ENCODE measurements at places on chromosomes 2 and 18. TPM values are rescaled to one million over a fixed set of nuclear protein-coding genes. Genes with fewer than 3 reads are reported as not detected.
A peak's percentile ranks its signal among the peaks of the same experiment; 100 is the strongest.

- no peak overlapping the region for H3K27ac ChIP-seq
- H3K27me3 ChIP-seq: peaks cover 3% of the 10 kb centered on the region
- H3K4me3 ChIP-seq: no peak overlapping the region
- H3K36me3 ChIP-seq: no peaks in the 10 kb centered on the region
- peak; percentile 62 for DNase-seq
Observed at GRCh38 chr2:158034198-158034866, 67.3 kb upstream of the UPP2 start.

DNA sequence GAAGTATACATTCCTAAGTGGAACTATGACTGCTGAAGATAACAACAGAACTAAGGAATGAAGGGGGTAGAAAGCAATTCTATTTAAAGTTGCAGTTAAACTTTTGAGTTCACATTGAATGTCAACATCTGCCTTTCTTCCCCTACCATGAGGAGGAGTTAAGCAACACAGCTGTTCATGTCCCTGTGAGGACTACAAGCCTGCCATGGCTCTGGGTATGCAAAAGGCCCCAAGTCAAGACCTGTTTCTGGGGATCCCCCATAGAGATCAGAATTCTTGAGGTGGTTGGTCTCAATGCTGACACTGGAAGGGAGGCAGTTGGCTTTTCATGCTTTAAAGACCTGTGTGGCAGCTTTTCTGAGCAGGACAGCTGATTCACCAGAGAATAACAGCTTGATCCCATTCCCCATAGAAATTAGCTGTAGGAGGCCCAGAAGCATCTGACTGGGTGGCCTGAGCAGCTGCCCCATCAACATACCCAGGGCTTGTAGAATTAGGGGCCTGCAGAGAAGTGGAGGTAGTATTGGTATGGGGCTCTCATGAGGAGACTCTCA lies 131.0 kb downstream of the SETBP1 start:
- peaks cover 3% of the 10 kb centered on the region for H3K27me3 ChIP-seq
- DNase-seq: no peak
- H3K4me3 ChIP-seq: no peak overlapping the region
- peaks cover 51% of the 10 kb centered on the region for H3K36me3 ChIP-seq

- peaks cover 2% of the 10 kb centered on the region for H3K27me3 ChIP-seq
- DNase-seq: no peak
- H3K4me1 ChIP-seq: peaks cover 4% of the 10 kb centered on the region
- no peak overlapping the region for H3K27ac ChIP-seq
- no peaks in the 10 kb centered on the region for H3K36me3 ChIP-seq
Observed at GRCh38 chr2:182717416-182717815, 1.4 kb downstream of the DNAJC10 start.

The LRATD1 gene
- 37.6 TPM for total RNA-seq

The SKOR2 gene
- total RNA-seq: 0.38 TPM

DNA sequence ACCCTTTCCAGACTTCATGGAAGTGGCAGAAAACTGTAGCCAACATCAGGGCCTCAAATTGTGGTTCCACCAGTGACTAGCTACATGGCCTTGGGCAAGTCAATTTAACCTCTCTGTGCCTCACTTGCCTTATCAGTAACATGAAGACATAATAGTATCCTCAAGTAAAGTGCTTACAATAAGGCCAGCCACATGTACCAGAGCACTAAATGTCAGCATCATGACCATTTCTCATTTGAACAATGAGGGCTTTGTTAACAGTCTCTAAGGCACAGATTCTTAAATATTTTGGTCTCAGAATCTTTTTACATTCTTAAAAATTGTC lies 5.8 kb upstream of the KCMF1 start:
- no peak overlapping the region for H3K27ac ChIP-seq
- DNase-seq: no peak
- peaks cover 14% of the 10 kb centered on the region for H3K36me3 ChIP-seq
- H3K4me3 ChIP-seq: no peak overlapping the region
- peaks cover 28% of the 10 kb centered on the region for H3K4me1 ChIP-seq
- peaks cover 16% of the 10 kb centered on the region for H3K27me3 ChIP-seq

The UNC80 gene
- 0.05 TPM for total RNA-seq
